ENCODE measurements at places on chromosomes 3 and 15.

- no peak for DNase-seq
These were observed 290.4 kb upstream of the STT3B start for GRCh38 chr3:31242026-31242960.

- DNase-seq: no peak
These were observed 59.4 kb upstream of the FLNB start for GRCh38 chr3:57948781-57949242.

GRCh38 chr15:93719921-93720351, 511.4 kb upstream of the MCTP2 start:
- DNase-seq: no peak

DNA sequence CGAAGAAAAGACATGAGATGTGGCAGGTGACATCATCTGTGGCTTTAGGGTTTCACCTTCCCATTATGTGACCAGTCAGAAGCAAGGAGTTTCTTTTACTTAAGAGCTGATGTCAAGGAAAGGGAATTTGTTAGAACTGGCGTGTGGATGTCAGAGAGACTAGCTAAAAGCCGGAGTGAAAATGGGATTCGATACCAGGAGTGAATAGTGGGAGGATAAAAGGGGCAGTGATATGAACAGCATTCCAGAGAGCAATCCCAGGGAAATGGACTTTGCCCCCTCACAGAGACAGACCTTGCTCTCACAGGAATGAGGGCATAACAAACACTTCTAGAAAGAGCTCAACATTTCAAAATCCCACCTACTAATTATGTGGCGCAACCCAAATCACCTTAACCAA, 5.9 kb upstream of the FMN1 start:
- no peak for DNase-seq

DNA sequence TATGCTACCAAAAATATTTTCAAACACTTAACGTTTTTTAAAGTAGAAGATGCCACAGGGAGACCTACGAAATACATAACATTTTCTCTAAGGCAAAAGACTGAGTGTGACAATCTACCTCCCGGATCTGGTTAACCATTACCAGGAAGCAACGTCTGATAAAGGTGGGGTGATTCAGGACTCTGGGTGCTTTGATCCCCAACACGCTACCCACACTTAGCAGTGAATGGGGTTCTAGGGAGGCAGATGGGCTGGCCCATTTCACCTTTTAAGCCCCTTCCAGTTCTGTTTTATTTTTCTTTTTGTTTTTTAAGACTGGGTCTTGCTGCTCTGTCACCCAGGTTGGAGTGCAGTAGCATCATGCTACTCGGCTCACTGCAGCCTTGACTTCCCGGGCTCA, 39.5 kb downstream of the EIF4E3 start:
- DNase-seq: no peak

- no peak for DNase-seq
These were observed 201.4 kb downstream of the SSR3 start for GRCh38 chr3:156353563-156353962.

- DNase-seq: no peak
These were observed 193.8 kb downstream of the ZBTB20 start for GRCh38 chr3:114953215-114953799.

- DNase-seq: no peak
These were observed 292.9 kb upstream of the ATP10A start for GRCh38 chr15:26156051-26156450.

All from CD4-positive, CD25-positive, alpha-beta regulatory T cell (primary cell).